Left lobe of liver (tissue), 2 donors: ENCODE measurements at places on chromosomes 16 and 17.

- no peak for DNase-seq
These were observed 627.4 kb downstream of the KCNJ2 start for GRCh38 chr17:70796757-70797156.

DNA sequence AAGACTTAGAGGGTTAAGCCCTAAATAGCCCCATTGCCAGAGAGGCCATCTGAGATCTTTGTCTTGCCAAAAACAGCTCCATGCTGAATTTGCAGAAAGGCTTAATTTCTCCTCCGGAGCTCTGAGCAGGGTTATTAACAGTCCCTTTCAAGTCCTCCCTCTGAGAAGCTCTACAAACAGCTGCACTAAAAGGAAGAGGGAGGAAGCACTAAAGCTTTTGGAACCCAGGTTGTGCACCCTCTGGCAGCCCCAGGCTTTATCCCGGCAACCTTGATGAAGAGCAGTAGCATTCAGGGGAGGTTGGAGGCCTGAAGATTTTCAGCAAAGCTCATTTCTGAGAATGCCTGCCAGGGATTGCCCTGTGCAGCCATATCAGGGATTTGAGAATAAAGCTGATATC, 554.7 kb downstream of the RBFOX1 start:
- no peak for DNase-seq

DNA sequence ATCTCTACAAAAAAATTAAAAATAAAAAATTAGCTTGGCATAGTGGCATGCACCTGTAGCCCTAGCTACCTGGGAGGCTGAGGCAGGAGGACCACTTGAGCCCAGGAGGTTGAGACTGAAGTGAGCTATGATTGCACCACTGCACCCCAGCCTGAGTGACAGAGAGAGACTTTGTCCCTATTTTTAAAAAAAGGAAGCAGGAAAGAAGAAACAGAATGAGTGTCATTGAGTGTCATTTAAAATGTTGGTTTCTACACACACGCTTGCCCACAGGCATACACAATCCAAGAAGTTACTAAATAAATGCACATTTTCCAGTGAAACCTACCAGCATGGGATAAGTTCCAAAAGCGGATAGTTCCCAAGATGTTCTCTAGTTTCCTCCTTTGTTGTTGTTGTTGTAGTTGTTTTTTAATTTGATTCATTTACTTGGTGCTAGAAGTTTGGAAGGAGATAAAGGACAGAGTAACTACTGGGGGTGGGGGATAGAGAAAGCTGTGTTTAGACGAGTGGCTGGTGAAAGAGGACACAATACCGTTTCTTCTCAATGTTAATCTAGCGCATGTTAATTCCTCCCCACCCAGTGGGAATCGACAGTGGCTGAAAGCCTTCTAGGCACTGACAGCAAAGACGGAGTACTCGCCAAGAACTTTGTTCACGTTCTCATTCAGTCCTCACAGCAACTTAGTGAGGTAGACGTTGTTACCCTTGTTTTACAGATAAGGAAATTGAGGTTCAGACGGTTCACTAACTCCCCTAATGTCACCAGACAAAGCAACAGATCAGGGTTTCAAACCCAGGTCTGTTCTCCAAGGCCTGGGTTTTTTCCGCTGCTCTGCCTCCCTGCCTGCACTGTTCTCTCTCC, 17.3 kb downstream of the MRPS23 start:
- DNase-seq, result no peak

GRCh38 chr17:81891303-81891552, 158 bp downstream of the ALYREF start:
- no peak for DNase-seq

DNA sequence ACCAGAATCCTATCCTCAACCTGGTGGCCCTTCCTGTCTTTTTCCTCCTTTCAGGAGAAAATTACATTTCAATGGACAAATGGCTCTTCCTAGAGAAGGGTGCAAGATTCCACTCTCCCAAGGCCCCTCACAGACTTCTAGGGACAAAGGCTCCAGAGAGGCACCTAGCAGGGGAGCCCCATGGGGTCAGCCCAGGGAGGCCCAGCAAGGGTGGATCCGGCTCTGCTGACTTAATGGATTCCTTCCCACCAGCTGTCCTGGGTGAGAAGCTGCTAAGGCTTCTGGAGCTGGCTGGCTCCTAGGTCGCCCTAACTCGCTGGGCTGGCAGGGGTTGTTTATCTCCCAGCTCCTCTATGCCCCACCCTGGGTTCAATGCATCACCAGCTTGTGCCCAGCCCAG, 152.4 kb downstream of the ZNF423 start:
- no peak for DNase-seq

- no peak for DNase-seq
These were observed 16.4 kb upstream of the CLEC19A start for GRCh38 chr16:19269098-19269497.

DNA sequence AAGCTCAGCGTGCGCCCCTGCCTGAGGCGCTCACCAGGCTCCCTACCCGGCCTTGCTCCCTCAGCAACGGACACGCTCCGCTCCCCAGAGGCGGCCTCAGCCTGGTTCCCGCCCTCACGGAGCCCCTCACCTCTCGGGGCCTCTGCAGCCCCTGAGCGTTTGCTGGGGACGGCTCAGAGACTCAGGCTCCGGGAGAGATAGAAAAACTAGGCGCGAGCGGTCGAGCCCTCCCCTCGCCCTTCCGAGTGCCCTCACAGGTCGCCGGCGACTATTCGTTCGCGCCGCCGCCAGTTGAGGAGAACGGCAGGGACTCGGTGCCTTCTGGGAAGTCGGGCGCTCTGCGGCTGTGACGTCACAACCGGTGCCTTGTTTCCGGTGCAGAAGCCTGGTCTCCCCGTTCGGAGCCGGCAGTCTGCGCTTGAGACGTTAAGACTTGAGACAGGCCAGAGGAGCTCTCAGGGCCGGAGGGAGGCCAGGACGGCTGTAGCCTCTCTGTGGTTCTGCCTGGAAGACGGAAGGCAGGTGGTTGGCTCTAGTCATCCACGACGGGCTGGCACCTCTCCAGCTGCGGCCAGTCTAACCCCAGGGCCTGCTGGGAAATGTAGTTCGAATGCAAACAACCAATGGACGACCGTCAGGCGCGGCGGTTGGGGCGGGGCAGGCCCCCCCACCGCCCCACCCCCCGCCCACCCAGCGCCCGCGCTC, at the start of gene ZNF200:
ZNF200 (minus strand) TSS at position 302 of the 705 bp plus-strand sequence. CDS start 1,403 bp downstream, outside the sequence.
- peak; percentile 95 for DNase-seq

DNA sequence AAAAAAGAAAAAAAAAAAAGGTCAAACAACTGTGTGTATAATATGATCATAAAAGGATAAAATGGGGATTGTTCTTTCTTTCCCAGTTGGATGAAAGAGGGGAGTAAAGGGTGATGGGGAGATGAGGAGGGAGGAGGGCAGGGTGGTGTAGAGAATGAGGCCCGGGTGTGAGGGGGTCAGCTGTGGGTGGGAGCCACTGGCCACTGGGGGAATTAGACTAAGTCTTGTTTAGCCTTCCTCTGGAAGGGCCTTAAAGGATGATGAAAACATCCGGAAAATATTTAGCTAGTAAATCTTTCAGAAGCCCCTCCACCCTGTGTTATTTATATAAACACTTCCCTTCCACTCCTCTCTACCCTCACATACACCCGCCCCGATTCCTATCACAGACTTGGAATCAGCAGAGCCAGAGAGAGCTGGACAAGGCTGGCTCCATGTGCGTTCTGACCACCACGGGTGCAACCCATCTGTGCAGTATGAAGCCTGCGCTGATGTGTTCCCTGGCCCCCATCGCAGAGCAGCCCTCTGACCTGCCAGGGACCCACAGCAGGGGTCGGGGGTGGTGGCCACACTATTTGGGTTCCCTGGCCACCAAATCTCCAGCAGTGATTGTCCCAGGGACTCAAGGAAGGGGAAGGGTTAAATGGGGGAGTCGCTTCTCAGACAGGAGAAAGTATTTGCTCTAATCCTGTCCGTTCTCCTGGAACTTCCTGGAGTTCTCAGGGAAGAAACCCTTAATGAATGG, 72.7 kb downstream of the GAS7 start:
- DNase-seq, result no peak
